Amniotic stem cell (primary cell): ENCODE measurements at places on chromosomes 12 and 14.
A peak's percentile ranks its signal among the peaks of the same experiment; 100 is the strongest.

DNA sequence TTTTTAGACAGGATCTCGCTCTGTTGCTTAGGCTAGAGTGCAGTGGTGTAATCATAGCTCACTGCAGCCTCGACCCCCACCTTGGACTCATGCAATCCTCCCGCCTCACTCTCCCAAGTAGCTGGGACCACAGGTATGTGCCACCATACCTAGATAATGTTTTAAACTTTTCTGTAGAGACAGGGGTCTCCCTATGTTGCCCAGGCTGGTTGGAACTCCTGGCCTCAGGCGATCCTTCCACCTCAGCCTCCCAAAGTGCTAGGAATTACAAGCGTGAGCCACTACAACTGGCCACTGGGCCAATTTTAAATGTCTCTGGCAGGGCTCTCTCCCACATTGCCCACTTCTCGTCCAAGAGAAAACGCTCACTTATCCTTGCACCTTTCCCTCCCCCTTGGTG is 66.5 kb upstream of the DACT1 start:
- DNase-seq: no peak

- DNase-seq: no peak
Observed at GRCh38 chr14:94923786-94924185, 153.9 kb upstream of the GSC start.

- DNase-seq: no peak
Observed at GRCh38 chr14:81991998-81992397, 458.3 kb upstream of the SEL1L start.

GRCh38 chr12:111410431-111411184 is 4.9 kb downstream of the SH2B3 start:
- no peak for DNase-seq

- DNase-seq: no peak
Observed at GRCh38 chr12:67803278-67803993, 154.9 kb downstream of the DYRK2 start.

- DNase-seq: peak; percentile 42
Observed at GRCh38 chr14:20697273-20698017, 8.9 kb downstream of the ANG start.

DNA sequence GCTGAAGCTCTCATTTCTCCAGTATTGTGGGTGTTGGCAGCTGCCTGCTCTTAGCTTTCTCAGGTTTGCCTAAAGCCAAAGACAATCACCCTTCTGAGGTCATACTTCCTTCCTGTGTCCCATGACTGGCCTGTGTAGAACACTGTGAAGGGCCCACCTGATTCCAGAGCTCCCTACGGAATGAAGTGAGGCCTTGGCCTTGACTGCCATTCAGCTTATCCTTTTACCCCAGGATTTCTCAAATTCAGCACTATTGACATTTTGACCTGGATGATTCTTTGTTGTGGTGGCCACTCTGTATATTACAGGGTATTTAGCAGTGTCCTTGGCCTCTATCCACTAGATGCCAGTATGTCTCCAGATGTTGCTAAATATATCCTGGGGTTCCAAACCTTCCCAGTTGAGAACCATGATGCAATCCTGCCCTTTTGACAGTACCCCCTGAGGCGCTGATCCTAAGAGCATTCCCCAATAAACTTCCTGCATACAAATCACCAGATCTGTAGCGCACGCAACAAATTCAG is 112.3 kb upstream of the KRR1 start:
- DNase-seq: no peak

- no peak for DNase-seq
Observed at GRCh38 chr12:93442411-93443340, 929 bp upstream of the UBE2N start.

DNA sequence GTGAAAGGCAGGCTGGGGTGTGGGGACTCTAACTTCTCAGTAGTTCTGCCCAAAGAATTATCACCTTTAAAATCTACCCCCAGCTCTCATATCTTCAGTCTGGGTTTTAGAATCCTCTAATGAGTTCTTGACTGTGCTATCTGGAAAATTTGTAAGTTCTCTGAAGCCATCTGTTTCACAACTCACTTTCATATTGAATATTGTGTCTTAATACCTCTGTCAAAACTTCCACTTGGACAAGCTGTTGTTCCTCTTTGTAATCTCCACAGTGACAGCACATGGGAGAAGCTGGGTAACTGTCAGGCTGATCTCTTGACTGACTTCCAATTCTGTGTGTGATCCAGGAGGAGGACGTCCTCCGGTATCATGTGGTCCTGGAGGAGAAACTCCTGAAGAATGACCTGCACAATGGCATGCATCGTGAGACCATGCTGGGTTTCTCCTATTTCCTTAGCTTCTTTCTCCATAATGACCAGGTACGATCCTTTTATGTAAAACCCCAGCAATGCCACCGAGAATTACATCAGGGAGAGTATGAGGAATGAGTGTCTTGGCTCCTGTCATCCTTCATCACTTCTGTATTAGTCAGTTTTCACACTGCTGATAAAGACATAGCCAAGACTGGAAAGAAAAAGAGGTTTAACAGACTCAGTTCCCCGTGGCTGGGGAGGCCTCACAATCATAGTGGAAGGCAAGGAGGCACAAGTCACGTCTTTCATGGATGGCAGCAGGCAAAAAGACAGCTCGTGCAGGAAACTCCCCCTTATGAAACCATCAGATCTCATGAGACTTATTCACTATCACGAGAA is 111.9 kb downstream of the STAB2 start:
- DNase-seq: no peak
